ENCODE measurements at places on chromosomes 3 and 15.

DNA sequence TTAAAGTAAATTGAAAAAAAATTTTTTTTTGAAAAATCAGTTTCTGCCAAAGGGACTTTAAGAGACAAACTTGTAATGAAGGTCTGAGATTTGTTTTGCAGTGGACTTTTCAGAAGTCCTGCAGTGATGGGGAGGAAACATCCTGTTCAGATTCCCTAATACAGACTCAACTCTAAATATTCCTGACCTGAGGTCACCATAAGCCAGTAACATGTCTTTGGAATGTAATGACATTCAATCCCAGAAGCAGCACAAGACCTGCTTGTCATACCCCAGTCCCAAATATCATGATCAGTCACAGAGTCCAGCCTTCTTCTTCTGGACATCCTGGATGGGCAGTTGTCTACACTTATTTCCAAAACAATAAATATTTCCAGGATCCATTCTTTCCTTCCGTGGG is 53.6 kb downstream of the TMEM39A start:
- no peak for DNase-seq

GRCh38 chr15:34651997-34652725 is 68.7 kb upstream of the GOLGA8B start:
- no peak for DNase-seq

GRCh38 chr3:69299344-69299743 is 86.5 kb downstream of the FRMD4B start:
- no peak for DNase-seq

GRCh38 chr3:128060473-128061381 is 8.5 kb downstream of the SEC61A1 start:
- DNase-seq, result no peak

GRCh38 chr3:173819368-173819767 is 421.8 kb downstream of the NLGN1 start:
- DNase-seq, result no peak

- DNase-seq, result no peak
Observed at GRCh38 chr3:180416111-180416594, 185.8 kb upstream of the TTC14 start.

DNA sequence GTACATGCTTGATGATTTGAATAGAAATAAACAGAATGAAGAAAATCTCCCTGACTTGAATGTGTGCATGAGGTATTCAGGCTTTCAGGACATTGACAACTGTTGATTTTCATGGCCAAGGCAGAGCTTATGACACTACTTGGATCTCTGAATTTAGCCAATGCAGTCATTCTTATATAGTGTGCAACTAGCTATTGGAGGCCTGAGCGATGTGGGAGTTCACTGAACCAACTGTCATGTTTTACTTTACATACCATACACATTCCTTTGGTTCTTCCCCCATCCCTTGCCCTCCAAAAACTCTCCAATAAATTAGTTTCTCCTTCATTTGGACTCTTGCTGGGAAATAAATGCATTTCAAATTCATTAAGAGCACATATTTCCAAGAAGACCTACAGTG is 460.4 kb downstream of the RBMS3 start:
- DNase-seq, result no peak

- no peak for DNase-seq
Observed at GRCh38 chr3:13559764-13560525, 11.0 kb downstream of the FBLN2 start.

GRCh38 chr15:34808016-34808415 is 12.7 kb upstream of the ACTC1 start:
- DNase-seq, result no peak

GRCh38 chr3:51373658-51374421 is 11.3 kb upstream of the MANF start:
- DNase-seq, result no peak

DNA sequence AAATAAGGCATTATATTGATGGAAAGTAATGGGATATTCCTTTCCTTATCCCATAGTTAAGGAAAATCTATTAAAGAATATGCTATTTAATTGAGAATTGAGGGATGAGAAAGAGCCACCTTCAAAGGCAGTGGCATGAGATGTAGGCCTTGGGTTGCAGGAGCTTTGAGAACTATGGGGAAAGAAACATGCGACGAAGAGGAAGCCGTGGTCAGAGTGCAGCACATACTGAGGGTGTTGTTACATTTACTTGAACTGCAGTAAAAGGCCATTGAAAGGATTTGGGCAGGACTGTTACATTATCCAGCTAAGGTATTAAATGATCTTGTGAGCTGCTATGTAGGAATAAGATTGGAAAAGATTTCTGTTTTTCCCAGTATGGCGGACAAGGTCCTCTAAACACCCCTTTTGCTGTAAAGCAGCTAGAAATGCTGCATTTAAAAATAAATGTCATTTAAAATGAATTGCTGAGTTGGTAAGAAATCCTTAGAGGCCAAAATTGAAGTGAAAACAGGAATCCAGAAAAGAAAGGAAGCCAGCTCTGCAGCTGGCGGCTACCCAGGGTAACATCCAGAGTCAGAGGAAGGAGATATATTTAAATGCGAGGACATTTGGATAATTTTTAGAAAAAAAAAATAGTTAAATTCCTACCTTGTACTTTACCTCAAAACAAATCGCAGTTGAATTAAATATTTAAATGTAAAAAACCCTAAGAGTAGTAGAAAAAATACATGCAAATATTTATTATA is 61.7 kb downstream of the IL1RAP start:
- DNase-seq, result no peak

DNA sequence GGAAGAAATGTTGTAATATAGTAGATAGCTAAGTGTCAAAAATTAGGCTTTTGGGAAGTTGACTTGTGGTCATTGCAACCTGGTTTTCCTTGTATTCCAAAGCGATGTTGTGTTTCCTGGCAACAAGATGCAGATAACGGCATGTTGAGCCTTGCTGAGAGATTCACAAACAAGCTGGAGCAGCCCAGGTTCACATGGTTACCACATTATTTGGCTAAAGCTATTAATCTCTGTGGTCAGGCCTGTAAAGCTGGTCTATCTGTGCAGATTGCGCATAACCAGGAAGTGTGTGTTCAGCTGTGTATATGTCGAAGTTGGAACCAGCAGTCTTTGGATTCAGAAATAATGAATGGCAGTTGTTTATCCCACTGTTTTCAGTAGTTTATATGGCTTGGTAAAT is 6.6 kb downstream of the TIPARP start:
- no peak for DNase-seq

- no peak for DNase-seq
Observed at GRCh38 chr3:140508550-140508949, 169.3 kb upstream of the TRIM42 start.

- DNase-seq, result no peak
Observed at GRCh38 chr15:92881211-92881754, 18.8 kb upstream of the CHD2 start.

- DNase-seq, result no peak
Observed at GRCh38 chr3:32148351-32148750, 41.9 kb downstream of the GPD1L start.

GRCh38 chr15:37375519-37375918 is 275.2 kb upstream of the MEIS2 start:
- no peak for DNase-seq

DNA sequence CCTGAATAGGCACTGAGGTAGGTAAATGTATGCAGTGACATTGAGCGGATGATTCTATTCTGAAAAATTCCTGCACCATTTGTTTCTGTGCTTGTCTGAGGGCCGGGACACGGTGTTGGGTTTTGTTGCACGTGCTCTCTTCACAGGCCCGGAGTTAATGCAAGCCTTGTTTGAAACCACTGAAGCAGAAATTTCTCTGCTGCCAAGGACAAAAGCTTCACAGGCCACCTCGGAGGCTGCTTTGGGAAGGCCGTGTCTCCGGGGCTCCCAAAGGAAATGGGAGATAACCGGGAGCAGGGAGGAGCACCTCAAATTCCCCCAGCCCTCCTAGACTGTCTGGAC is 179.4 kb downstream of the OPA1 start:
- no peak for DNase-seq

- no peak for DNase-seq
Observed at GRCh38 chr15:95284933-95285421, 1045.5 kb upstream of the NR2F2 start.

GRCh38 chr3:45143673-45144671 is 2.2 kb downstream of the CDCP1 start:
- DNase-seq, result no peak

GRCh38 chr3:161050935-161051334 is 54.2 kb downstream of the B3GALNT1 start:
- DNase-seq, result no peak

Measured in stimulated activated CD4-positive, alpha-beta T cell treated with anti-CD3 and anti-CD28 coated beads, Interleukin-4, amount 100 ng/mL, for 4 hours (primary cell).